Mesothelial cell of epicardium (in vitro differentiated cells): ENCODE measurements at places on chromosomes 2 and 18.

GRCh38 chr2:12289120-12289802 lies 427.5 kb upstream of the TRIB2 start:
- H3K4me3 ChIP-seq = no peak overlapping the region
- peaks cover 10% of the 10 kb centered on the region for H3K27me3 ChIP-seq
- H3K4me1 ChIP-seq = peaks cover 19% of the 10 kb centered on the region
- no peak overlapping the region for H3K27ac ChIP-seq
- H3K36me3 ChIP-seq = peaks cover under 1% of the 10 kb centered on the region
- DNase-seq = no peak

GRCh38 chr2:212897296-212897695 lies 254.1 kb downstream of the IKZF2 start:
- no peak overlapping the region for H3K27ac ChIP-seq
- no peak overlapping the region for H3K4me3 ChIP-seq
- no peaks in the 10 kb centered on the region for H3K36me3 ChIP-seq
- peaks cover 19% of the 10 kb centered on the region for H3K4me1 ChIP-seq
- no peak for DNase-seq
- H3K27me3 ChIP-seq = no peaks in the 10 kb centered on the region

DNA sequence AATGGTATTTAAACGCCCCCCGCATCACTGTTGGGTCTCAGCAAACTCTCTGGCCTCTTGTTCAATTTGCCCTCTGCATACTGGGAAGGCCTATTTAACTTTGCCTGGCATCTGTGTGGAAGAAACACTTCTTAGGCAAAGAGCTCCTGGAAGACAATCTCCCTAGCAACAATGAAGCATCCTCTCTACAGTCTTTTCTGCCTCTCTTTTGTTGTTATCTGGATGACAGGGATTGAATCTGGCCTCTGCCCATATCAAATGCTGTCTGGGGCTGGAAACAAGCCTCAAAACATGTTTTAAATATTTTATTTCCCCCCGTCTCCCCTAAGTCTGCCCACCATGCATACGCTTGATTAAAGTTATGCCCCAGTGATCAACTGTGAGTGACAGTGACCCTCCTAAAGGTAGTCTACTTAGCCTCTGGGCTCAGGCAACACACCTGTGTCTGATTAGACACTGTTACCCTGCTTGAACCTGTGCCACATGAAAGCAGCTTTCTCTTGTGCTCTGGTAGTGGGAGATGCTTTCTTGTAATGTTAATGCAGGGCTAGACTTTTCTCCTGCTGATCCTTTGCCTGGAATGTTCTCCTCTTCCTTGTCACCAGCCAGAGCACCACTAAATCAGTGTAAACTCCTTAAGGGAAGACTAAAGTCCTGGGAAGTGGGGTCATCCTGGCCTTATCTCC lies 34.9 kb downstream of the CDC42EP3 start:
- H3K4me1 ChIP-seq = peaks cover 18% of the 10 kb centered on the region
- DNase-seq = no peak
- no peak overlapping the region for H3K4me3 ChIP-seq
- H3K27ac ChIP-seq = no peak overlapping the region
- peaks cover 6% of the 10 kb centered on the region for H3K27me3 ChIP-seq

DNA sequence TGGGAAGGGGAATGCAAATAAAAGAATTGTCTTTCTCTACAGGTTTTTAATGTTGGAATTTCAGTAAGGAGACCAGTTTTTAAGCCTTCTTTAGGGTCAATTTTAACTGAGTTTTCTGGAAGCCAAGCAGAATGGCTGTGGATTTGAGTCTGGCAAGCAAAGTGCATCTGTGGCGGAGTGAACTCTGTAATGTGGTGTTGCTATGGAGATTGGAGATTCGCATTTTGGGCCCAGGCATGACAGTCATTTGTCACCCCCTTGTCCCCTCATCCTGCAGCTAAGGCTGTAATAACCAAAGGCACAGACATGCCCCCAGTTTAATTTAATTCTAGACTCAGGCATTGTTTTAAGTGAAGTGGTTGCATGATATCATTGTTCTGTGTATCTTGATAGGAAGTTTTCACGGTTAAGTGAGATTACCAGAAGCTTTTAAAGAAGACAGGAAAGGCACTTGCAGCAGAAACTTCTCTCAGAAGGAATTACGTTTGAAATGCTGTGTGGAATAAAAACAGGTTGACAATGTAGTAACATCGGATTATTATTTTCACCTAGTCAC lies 30.6 kb downstream of the ARMC9 start:
- peaks cover 3% of the 10 kb centered on the region for H3K36me3 ChIP-seq
- H3K27me3 ChIP-seq = no peaks in the 10 kb centered on the region
- no peak for DNase-seq
- peak overlapping the region; percentile 32 for H3K27ac ChIP-seq
- no peak overlapping the region for H3K4me3 ChIP-seq

GRCh38 chr2:181372646-181373040 lies 84.5 kb upstream of the ITGA4 start:
- H3K4me3 ChIP-seq = no peak overlapping the region
- no peaks in the 10 kb centered on the region for H3K36me3 ChIP-seq
- no peak overlapping the region for H3K27ac ChIP-seq
- no peak for DNase-seq

- H3K4me1 ChIP-seq = no peaks in the 10 kb centered on the region
- no peak overlapping the region for H3K27ac ChIP-seq
- no peaks in the 10 kb centered on the region for H3K36me3 ChIP-seq
- no peak for DNase-seq
- peaks cover 3% of the 10 kb centered on the region for H3K27me3 ChIP-seq
Observed at GRCh38 chr2:203748331-203749126, 42.1 kb downstream of the CD28 start.
